ENCODE measurements at places on chromosomes 3 and 15.
A peak's percentile ranks its signal among the peaks of the same experiment; 100 is the strongest.

DNA sequence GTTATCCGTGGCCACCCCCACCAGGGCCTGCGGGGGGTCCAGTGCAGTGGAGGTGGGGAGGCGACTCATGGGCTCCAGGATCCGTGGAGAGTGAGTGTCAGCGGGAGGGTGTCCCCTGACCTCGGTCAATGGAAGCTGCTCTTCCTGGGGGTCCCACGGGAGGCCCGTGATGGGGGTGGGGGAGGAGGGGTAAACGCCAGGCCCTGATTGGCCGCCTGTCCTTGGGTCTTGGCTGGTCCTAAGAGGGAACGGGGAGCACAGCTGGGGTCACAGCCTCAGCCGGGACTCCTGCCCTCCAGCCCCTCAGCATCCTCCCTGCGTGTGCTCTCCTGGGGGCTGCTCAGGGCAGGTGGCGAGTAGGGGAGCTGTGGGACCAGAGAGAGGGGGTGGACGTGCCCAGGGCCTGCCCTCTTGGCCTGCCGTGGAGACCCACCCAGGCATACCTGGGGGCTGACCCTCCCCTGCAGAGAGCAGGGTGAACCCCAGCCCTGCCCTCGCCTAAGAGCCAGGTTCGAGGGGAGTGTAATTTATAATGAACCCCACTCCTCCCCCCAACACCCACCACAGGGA, 184.6 kb downstream of the GOLGA6L6 start:
- peak; percentile 58 for DNase-seq

GRCh38 chr3:59235634-59236012, 185.8 kb upstream of the CFAP20DC start:
- DNase-seq: no peak

- peak; percentile 81 for DNase-seq
Observed at GRCh38 chr3:56253941-56254665, 214.2 kb downstream of the ERC2 start.

DNA sequence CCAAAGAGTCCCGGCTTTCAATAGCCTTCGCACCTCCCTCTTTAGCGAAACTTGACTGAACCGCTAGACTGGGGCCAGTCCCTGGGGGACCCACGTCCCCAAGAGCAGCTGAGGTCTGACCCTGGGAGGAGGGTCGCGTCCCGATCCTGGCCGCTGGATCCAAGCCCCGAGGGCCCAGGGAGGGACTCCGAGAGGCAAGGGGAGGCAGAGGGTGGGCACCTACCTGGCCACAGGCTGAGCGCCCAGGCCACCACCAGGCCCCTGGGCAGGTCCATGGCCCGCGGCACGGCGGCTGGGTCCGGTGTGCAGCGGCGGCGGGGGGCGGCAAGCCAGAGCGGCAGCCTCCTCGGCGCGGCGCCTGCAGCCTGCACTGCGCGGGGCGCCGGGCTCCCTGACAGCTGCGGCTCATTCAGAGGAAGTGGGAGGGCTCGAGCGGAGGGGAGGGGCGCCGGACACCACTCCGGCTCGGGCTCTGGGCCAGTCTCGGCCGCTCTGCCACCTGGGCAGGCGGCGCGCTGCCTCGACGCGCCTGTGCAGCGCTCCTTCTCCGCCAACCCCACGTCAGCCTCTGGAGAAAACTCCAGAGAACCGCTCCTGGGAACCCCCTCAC, at the start of gene ITGA11:
Gene ITGA11, minus strand, starts transcription at position 372 of the 610 bp plus-strand sequence. Its CDS starts 97 bp downstream, at position 275.
- peak; percentile 87 for DNase-seq

GRCh38 chr3:114823061-114823460, 324.0 kb downstream of the ZBTB20 start:
- no peak for DNase-seq

GRCh38 chr3:29665688-29666087, 384.8 kb downstream of the RBMS3 start:
- no peak for DNase-seq

DNA sequence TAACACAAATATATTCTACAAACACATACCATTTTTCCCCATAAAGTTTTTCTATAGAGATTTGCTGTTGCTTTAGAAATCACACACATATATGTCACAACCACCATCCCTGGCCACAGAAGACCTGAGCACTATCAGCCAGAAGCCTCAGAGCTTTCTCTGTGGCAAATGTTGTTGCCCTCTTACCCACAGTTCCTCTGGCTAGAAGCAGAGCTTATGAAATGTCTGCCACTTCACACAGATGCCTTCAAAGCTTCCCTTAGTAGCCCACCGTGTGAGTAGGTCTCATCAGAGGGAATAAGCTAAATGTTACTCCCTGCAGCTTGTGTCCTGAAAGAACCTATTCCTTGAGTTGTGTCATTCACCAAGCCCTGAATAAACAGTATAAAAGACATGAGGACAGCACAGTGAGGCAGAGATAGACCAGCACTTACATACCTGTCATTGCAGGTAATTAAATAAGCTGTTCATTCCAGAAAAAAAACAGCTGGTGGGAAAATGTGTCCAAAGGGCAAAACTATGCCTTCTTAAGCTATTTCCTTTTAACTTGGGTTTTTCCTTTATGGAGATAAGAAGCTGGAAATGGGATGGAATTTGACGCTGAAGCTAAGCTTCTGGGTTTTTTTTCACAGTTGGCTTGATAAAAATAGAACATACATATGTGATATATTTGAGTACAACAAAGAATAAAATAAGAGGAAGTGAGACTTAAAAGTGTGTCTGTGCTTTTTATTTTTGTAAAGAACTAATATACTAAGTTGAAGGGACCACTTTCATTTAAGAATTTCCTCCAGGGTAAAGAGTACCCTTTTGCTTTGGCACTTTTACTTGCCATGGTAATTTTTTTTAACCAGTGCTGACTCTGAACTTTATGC, 391.4 kb downstream of the KCNH8 start:
- no peak for DNase-seq

- no peak for DNase-seq
Observed at GRCh38 chr15:73139041-73139743, 86.9 kb downstream of the NEO1 start.
